ENCODE measurements at places on chromosomes 7 and 10.

DNA sequence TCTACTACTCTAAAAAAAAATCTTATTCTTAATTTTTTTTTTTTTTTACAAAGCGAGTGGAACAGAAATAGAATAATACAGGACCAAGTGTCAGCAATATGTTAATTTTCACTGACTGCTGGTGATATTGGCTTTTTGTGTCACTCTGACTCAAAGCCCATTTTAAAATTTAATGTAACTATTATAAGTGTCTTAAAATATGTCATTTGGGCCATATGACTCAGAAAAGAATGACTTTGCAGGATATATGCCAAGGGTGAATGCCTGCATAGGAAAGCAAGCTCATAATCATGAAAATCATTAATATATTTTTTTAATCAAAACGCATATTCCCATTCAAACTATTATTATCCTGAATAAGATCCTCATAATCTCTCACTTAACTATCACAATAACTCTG is 149.2 kb downstream of the GNAT3 start:
- no peak overlapping the region for H3K27ac ChIP-seq
- H3K27me3 ChIP-seq: no peaks in the 10 kb centered on the region
- H3K36me3 ChIP-seq: no peaks in the 10 kb centered on the region

DNA sequence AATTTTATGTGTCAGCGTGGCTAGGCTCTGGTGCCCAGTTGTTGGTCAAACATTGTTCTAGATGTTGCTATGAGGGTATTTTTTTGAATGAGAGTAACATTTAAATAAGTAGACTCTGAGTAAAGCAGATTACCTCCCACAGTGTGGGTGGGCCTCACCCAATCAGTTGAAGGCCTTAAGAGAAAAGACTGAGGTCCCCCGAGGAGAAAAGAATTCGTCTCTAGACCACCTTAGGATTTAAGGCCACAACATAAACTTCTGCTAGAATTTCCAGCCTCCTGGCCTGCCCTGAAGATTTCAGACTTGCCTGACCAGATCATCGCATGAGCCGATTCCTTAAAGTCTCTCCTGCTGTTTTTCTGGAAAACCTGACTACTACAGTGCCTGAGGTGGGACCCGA is 45.1 kb upstream of the SRGN start:
- peaks cover 3% of the 10 kb centered on the region for H3K36me3 ChIP-seq
- H3K4me3 ChIP-seq: no peak overlapping the region
- H3K27ac ChIP-seq: no peak overlapping the region

DNA sequence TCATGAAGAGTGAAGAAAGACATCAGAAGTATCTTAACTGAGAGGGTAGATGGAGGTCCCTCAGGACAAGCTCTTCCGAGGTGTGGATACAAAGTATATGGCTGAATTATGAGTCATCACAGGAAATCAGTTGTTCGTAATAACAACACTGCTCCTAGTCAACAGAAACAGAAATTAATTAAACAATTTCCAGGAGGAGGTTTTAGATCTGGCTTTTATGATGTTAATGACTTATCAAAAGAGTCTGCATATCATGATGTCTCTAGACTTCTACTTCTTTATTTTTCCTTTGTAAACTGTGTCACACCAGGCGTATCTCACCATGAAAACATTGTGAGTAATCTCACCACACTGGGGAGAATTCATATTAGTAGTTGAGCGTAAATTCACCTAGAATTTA is 31.2 kb downstream of the OSBPL3 start:
- H3K4me3 ChIP-seq: no peak overlapping the region
- H3K27me3 ChIP-seq: no peaks in the 10 kb centered on the region
- no peak for DNase-seq
- no peak overlapping the region for H3K27ac ChIP-seq

DNA sequence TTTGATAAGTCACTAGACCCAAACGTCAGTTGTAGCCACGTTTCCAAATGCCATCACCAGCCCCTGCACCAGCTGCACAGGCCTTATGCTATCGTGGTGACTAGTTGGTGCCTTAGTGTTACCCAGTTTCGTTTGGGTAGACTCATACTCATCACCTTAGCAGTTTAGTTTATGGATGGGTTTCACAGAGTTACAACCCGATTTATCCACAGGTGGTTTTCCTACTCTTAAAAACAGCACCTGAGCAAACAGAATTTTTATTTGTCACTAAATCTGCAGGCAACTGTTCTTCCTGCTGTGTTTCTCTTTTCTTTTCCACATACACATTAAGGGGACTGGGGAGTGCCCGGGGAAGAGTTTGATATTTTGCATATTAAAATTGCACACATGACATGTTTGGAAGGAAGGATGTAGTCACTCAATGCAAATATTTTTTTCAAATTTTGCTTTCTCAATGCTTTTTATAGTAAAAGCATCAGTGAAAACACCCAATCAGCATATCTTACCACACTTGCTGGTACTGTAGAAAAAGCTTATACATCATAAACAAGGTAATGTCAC is 41.6 kb downstream of the PDSS1 start:
- no peaks in the 10 kb centered on the region for H3K27me3 ChIP-seq
- H3K4me3 ChIP-seq: peak overlapping the region; percentile 77
- H3K36me3 ChIP-seq: peaks cover 69% of the 10 kb centered on the region
- peak overlapping the region; percentile 99 for H3K27ac ChIP-seq
- H3K4me1 ChIP-seq: peaks cover 83% of the 10 kb centered on the region

DNA sequence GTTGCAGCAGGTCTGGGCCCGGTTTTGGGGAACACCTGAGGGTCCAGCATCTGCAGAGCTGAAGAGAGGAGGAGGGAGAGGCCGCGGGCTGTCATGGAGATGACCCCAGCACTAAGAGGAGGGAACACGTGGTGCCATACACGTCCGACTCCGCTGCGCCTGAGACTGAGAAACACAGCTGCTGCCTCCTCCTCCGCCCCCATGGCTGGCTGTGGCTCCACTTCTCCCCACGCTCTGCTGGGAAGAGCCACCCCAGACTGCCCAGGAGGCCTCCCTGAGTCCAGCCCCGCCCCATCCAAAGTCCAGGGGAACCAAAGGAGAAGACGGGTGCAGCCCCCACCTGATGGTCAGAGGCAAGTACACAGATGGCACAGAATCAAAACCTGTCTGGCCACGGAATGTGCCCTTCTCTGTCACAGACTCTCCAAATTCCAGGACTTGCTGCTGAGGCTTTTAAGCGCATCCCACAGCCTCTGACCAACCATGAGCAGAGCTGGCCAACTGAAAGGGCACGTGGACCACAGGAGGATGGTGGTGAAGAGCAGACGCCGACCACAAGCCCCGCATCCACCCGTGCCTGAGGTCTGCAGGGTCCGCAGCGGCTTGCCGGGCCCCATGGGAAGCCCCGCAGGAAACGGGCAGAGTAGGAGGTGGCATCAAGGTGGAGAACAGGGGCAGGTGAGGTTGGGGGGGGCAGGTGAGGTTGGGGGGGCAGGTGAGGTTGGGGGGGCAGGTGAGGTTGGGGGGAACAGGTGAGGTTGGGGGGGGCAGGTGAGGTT is 24.0 kb downstream of the STK32C start:
- no peaks in the 10 kb centered on the region for H3K36me3 ChIP-seq
- no peak overlapping the region for H3K4me3 ChIP-seq
- H3K4me1 ChIP-seq: no peaks in the 10 kb centered on the region
- H3K27ac ChIP-seq: no peak overlapping the region

GRCh38 chr7:132138817-132139216 is 437.5 kb downstream of the PLXNA4 start:
- H3K4me3 ChIP-seq: no peak overlapping the region
- peaks cover 5% of the 10 kb centered on the region for H3K27me3 ChIP-seq
- no peaks in the 10 kb centered on the region for H3K4me1 ChIP-seq
- H3K27ac ChIP-seq: no peak overlapping the region

DNA sequence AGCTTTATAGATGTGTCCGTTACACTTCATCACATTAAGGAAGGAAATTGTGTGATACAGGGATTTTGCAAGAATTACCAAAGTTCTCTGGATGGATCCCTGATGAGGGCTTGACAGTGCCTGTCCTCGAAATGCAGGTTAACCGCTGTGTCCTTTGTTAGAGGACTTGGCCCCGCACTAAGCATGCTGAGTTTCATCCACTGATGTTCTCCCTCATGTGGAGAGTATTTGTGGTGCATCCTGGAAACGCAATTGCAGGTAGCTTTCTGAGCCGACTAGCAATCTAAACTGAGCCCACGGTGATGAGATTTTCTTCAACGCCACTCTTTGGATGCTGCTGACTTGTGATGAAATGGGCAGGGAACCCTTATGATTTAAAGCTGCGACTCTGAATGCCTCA is 71.9 kb upstream of the STK17A start:
- no peak overlapping the region for H3K27ac ChIP-seq
- peaks cover 4% of the 10 kb centered on the region for H3K27me3 ChIP-seq
- H3K36me3 ChIP-seq: no peaks in the 10 kb centered on the region
- no peak overlapping the region for H3K4me3 ChIP-seq
- no peak for DNase-seq
- peaks cover 6% of the 10 kb centered on the region for H3K4me1 ChIP-seq

DNA sequence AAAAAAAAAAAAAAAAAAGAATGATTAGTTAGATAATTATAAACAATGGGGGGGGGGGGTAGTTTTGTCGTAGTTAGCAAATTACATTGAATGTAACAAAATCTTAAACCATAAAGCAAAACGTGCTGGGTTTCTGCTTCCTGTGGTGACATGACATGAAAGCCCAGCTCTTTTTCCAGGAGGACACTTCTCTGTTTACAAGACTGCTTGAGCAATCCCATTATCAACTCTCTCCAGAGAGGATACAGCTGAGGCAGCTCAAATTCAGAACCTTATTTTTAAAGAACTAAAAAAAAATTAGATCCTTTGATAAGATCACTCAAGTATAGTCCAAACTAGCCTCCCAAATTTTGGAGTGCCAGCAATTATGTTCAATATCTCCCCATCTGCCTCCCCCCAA is 58.6 kb downstream of the ADRB1 start:
- peaks cover 44% of the 10 kb centered on the region for H3K27me3 ChIP-seq
- no peak overlapping the region for H3K27ac ChIP-seq
- DNase-seq: no peak
- H3K36me3 ChIP-seq: no peaks in the 10 kb centered on the region
- no peak overlapping the region for H3K4me3 ChIP-seq

- H3K27me3 ChIP-seq: no peaks in the 10 kb centered on the region
- no peaks in the 10 kb centered on the region for H3K4me1 ChIP-seq
- no peak for DNase-seq
- H3K27ac ChIP-seq: no peak overlapping the region
- no peak overlapping the region for H3K4me3 ChIP-seq
These were observed 24.0 kb downstream of the SLC35G1 start for GRCh38 chr10:93917821-93918220.

- no peaks in the 10 kb centered on the region for H3K4me1 ChIP-seq
- peaks cover 50% of the 10 kb centered on the region for H3K27me3 ChIP-seq
- no peak for DNase-seq
- H3K27ac ChIP-seq: no peak overlapping the region
- no peak overlapping the region for H3K4me3 ChIP-seq
These were observed 17.9 kb upstream of the PPA1 start for GRCh38 chr10:70250961-70251680.

GRCh38 chr7:44461387-44461786 is 29.1 kb downstream of the NUDCD3 start:
- peak; percentile 41 for DNase-seq
- H3K27ac ChIP-seq: peak overlapping the region; percentile 84
- H3K4me1 ChIP-seq: peaks cover 56% of the 10 kb centered on the region
- peaks cover 30% of the 10 kb centered on the region for H3K36me3 ChIP-seq
- peak overlapping the region; percentile 68 for H3K4me3 ChIP-seq

- H3K36me3 ChIP-seq: no peaks in the 10 kb centered on the region
- no peaks in the 10 kb centered on the region for H3K4me1 ChIP-seq
- no peak for DNase-seq
These were observed 67.8 kb downstream of the NAMPT start for GRCh38 chr7:106216923-106217542.

DNA sequence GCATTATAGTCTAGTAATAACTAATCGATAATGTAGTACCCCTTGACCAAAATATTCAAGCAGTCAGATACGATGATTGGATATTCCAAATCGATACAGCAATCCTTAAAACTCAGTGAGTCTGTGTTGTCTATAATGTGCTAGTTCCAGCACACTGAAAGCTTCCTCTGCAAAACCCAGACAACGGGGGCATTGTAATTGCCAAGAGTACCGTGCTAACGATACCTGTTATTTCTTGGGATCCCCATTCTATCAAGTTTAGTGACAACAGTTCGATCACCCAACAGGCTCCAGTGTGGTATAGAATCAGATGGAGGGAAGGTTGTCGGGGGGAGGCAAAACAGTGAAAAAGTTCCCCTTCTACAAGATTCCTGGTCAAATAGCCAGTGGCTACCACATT is 865 bp downstream of the ZNF438 start:
- peaks cover 2% of the 10 kb centered on the region for H3K36me3 ChIP-seq
- peaks cover 25% of the 10 kb centered on the region for H3K4me1 ChIP-seq
- peak overlapping the region; percentile 88 for H3K4me3 ChIP-seq
- DNase-seq: no peak
- H3K27ac ChIP-seq: peak overlapping the region; percentile 26

DNA sequence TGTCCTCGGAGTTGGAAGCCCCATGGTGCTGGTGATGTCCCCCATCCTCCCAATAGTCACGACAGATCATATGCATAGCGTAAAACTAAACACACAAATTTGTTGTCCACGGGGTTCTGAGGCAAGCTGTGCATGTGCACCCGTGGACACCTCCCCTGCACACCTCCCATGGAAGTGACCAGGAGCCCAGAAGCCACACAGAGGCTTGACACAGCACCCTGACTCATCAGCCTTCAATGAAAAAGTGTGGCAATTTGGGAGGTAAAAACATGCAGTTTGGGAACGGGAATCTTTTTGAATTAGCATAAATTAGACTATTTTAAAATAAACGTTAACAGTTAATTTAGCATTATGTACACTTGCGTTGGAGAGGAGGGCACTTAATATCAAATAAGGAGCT is 89.2 kb upstream of the NPS start:
- H3K4me1 ChIP-seq: no peaks in the 10 kb centered on the region
- H3K4me3 ChIP-seq: no peak overlapping the region
- H3K27ac ChIP-seq: no peak overlapping the region
- no peaks in the 10 kb centered on the region for H3K27me3 ChIP-seq
- DNase-seq: no peak

- peak overlapping the region; percentile 82 for H3K27ac ChIP-seq
- peaks cover 35% of the 10 kb centered on the region for H3K36me3 ChIP-seq
- H3K27me3 ChIP-seq: no peaks in the 10 kb centered on the region
- H3K4me1 ChIP-seq: peaks cover 69% of the 10 kb centered on the region
- H3K4me3 ChIP-seq: no peak overlapping the region
These were observed 71.1 kb downstream of the STK17A start for GRCh38 chr7:43653891-43654504.

DNA sequence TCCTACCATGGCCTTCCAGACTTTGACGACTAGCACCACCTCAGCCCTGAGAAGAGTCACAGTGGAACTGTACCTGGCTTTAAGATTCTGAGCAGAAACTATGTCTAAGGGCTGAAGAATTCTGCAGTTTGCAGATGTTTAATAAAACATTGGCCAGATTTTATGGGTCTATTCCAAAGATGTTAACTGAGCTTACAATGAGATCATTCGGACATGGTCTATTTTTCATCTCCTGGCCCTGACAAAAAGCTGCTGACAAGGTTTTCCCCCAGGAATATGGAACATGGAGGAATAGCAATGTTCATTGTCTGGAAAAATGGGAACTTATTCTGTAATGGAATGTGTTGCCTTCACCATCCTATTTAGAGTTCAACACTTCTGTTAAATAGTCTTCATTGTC is 66.4 kb downstream of the PTF1A start:
- no peak overlapping the region for H3K4me3 ChIP-seq
- no peaks in the 10 kb centered on the region for H3K36me3 ChIP-seq
- H3K27me3 ChIP-seq: peaks cover 4% of the 10 kb centered on the region
- no peaks in the 10 kb centered on the region for H3K4me1 ChIP-seq
- no peak overlapping the region for H3K27ac ChIP-seq
